ELF-1 (cell line): ENCODE measurements at places on chromosomes 2 and 18.
A peak's percentile ranks its signal among the peaks of the same experiment; 100 is the strongest.

DNA sequence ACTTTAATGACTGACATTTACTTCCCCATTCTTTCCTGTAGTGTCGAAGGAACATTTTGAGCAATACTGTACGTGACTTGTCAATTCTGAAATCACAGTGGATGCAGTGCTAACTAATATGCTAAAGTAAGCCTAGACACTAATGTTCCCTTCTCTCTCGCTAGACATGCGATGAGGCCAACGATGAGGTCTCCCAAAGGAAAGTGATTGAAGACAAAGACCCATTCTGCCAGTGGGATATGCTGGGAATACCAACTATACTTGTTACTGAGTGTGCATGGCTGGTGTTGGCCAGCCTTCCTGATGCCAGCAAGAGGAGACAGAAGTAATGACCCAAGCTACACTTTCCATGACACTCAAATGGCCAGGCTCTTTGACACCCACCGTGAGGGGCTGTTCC, 2.5 kb upstream of the SERPINE2 start:
- no peak for DNase-seq

DNA sequence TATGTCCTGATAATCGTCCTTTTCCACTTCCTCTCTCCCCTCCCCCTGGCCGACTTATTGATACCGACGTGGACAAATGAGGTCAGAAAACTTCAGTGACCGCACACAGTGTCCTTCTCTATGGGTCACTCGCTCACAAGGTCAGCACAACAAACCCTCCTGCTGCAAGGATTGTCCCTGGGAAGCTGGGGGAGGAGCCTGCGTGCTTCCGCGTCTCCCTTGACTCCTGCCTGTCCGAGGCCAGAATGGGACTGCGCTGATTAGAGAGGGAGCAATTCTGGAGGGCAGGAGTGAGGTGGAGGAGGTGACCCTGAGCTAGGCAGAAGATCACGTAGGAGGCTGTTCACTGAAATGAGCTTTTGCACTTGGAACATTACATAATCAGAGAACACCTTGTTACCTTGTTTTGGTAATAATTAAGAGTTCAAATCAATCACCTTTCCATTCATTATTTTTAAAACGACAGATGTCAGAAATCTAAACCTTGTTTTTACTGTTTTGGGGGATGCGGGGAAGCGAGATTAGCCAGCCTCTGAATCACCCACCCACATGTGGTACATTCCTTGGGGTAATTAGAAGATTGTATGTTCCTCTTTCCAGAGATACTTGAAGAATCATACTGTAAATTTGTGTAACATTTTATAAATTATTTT, 70.6 kb downstream of the CTAGE1 start:
- peak; percentile 75 for DNase-seq

- no peak for DNase-seq
Observed at GRCh38 chr2:84394628-84395027, 64.5 kb downstream of the SUCLG1 start.

DNA sequence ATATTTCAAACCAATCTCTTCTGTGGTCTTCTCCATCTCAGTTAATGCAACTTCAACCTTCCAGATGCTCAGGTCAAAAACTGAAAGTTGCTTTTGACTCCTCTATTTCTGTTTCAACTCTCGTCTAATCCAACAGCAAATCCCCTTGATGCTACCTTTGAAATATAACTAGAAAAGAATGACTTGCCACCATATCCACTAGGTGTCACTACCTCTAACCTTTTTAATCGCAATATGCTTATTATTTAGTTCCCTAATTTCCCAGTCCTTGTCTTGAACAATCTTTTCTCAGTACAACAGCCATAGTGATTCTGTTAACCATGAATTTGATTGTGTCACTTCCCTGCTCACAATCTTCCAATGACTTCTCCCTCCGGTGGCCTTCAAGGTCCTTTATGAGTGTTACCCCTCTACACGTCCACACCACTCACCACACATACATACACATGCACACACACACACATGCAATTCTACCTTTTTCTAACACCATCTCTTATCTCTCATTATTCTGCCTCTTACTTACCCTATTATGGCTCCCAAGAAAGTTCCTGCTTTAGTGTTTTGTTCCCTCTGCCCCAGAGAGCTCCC, 245.5 kb upstream of the KCNJ3 start:
- no peak for DNase-seq

GRCh38 chr2:231680992-231681852, 27.1 kb upstream of the PTMA start:
- DNase-seq: peak; percentile 91

DNA sequence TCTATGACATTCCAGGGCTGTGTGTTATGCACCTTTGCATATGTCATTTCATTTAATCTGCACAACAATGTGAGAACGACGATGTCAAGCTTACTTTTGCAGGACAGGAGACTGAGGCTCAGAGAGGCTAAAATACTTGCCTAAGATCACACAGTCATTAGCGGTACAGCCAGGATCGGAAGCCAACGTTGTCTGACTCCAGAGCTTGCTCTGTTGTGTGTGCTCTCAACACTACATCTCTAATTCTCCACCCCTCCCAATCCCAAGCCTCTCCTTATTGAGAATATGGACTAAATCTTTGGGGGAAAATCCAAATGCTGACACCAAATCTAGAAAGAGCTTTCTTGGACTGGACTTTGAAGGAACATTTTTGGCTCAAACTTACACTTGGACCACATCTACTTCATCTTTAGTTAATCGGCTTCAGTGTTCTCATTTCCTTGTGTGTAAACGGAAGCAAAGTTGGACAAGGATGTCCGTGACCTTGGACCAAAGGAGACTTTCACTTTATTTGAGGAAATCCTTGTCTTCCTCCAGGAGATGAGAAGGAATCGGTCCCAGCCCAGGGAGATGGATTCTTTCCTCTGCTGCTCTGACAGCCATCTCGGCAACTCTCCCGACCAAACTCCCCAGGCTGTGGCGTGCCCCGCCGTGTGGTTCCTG, 242.4 kb downstream of the LPIN1 start:
- DNase-seq: no peak

- DNase-seq: peak; percentile 4
Observed at GRCh38 chr2:150911766-150912280, 349.8 kb downstream of the RBM43 start.

DNA sequence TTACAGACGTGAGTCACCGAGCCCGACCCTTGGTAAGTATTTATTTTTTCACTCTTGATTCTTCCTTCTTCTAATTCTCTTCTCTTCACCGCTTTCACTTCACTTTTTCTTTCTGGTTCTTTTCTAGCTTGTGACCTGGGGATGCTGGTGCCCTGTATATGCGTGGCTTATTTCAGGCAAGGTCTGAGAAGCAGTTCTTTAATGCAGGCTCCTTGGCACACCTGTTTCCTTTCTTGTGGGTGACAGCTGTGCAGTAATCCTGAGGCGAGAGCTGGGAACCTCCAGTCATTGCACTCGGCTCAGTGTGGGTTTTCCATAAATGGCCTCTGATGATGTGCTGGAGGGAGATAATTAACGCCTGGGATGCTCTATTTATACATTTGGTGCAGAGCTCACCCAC, 193.8 kb downstream of the TSN start:
- DNase-seq: no peak

- DNase-seq: peak; percentile 63
Observed at GRCh38 chr2:146927080-146927711, 917.6 kb upstream of the ACVR2A start.

DNA sequence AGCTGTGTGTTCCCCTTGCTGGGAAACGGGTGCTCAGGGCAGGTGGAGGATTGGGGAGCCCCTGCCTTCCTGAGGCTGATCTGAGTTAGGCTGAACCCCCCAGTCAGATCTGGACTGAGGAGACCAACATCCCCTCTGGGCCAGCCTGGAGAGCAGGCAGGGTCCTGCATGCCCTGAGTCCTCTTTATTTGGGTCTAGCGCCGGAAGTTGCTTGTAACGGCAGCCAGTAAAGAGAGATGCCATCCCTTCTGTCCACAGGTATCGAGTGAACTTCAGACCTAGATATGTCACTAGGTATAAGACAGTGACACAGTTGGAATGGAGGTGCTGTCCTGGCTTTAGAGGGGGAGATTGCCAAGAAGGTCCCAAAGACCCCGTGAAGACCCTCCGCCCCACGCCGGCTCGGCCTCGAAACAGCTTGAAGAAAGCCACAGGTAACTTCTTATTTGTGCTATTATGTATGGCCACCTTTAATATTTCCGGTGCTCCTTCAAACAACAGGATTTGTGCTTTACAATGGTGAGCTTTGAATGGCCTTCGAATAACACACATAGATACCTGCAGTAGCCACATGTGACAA, 38.0 kb downstream of the EMILIN2 start:
- DNase-seq: no peak

GRCh38 chr2:212863185-212863588, 288.2 kb downstream of the IKZF2 start:
- peak; percentile 86 for DNase-seq

DNA sequence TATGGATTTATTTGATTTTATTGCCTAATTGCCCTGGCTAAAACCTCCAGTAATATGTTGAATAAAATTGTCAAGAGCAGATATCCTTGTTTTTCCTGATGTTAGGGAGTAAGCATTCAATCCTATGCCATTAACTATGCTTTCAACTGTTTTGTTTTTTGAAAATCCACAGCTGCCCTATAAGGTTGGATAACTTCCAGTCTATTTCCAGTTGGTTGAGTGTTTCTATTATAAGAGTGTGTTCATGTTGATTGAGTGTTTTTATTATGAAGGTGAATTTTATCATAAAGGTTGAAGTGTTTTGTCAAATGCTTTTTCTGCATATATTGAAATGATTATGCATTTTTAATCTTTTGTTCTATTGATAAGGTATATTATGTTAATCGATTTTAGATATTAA, 149.9 kb upstream of the SCN7A start:
- DNase-seq: no peak

GRCh38 chr2:117523267-117523666, 291.2 kb upstream of the DDX18 start:
- DNase-seq: no peak

- no peak for DNase-seq
Observed at GRCh38 chr2:120783969-120784372, 48.3 kb downstream of the GLI2 start.

GRCh38 chr2:127117603-127118002, 10.6 kb upstream of the BIN1 start:
- DNase-seq: no peak

- no peak for DNase-seq
Observed at GRCh38 chr2:84281510-84281909, 177.6 kb downstream of the SUCLG1 start.

DNA sequence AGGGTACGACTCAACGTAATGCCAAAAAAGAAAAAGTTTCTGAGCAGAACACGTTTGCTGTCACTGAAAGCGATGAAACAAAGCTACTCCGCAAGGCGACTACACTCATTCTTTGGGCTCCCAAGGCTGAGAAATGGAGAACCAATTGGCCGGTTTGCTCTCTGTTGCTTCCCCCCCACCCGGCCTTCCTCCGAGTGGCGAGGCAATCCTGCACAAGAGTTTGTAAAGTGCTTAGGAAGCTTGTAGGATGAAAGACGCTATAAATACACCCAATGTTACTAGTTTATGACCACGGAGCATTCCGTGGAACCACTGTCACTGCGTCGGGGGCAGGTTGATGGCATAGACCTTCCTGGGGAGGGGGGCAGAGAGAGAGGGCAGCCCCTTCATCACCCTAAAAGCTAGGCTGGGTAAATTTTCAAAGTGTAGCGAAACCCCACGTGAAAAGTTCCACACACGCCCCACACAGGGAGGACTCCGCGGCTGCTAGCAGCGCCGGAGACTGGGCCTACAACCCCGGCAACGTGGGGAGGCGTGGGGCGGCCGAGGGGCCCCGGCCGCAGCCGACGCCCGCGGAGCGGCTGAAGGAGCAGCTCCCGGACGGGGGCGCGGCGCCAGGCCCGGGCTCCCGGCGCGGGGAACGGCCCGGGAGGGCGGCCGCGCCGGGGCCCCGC, 915 bp downstream of the CUL3 start:
- DNase-seq: peak; percentile 38

- DNase-seq: no peak
Observed at GRCh38 chr2:215110918-215111317, 27.5 kb downstream of the ABCA12 start.

- peak; percentile 54 for DNase-seq
Observed at GRCh38 chr2:119230219-119231185, 6.9 kb downstream of the STEAP3 start.

DNA sequence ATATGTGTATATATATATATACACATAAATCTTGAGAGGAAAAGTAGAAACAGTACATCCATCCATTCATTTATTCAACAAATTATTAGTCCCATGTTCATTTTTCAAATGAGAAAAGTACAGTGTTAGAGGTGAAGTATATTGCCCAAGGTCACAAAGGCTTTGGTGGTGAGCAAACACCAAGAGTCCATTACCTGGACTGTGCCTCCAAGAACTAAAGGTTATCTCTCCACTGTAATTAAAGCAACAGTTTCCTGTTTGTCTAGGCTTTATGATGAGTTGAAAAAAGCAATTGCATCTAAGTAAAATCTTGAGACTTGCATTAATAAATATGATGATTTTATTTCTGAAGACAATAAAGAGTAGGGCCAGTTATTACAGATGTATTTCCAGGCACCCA, 44.7 kb upstream of the EPB41L3 start:
- no peak for DNase-seq

GRCh38 chr18:72542984-72543356, 1.2 kb downstream of the CBLN2 start:
- DNase-seq: no peak

DNA sequence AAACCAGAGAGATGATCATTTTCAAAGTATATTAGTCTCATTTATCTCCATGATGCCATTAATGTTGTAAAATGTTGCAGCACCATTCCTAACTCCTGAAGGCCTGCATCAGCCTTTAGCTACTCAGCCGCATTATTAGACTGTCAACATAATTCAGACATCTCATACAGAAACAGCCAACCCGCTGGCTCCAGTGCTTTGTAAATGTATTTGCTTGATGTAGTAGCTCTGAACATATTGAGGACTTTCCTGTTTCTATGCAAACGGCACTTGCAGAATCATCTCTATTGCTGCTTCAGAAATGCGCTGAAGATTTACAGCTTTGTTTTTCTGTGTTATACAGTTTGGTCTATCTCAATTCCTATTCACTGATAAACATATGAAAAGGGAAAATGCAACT, 372.2 kb downstream of the DSEL start:
- DNase-seq: no peak

GRCh38 chr2:102005989-102006885, 14.5 kb downstream of the IL1R2 start:
- peak; percentile 47 for DNase-seq

DNA sequence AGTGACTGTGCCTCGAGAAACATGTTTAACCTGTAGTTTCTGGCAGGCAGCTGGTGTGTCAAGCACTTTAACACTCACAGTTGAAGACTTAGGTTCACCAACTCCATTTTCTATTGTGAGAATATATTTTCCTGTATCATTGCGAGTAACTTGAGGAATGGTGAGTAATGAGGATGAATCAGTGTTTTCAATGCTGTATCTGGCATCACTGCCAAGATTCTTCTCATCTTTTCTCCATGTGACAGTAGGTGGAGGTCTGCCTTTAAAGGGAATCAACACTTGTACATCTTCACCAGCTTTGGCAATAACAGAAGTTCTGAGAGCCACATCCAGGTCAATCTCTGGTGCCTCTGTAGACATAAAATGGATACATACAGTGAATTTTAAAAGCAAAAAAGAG, 72.8 kb downstream of the PLEKHA3 start:
- no peak for DNase-seq
